H4 (cell line): ENCODE measurements at places on chromosomes 2 and 18. TPM values are rescaled to one million over a fixed set of nuclear protein-coding genes. Genes with fewer than 3 reads are reported as not detected.

Gene LRRC30
- total RNA-seq = not detected in 2 replicates

Gene UPP2
- not detected in 2 replicates for total RNA-seq

GRCh38 chr2:7667260-7667757 is 750.1 kb downstream of the RNF144A start:
- DNase-seq = no peak

DNA sequence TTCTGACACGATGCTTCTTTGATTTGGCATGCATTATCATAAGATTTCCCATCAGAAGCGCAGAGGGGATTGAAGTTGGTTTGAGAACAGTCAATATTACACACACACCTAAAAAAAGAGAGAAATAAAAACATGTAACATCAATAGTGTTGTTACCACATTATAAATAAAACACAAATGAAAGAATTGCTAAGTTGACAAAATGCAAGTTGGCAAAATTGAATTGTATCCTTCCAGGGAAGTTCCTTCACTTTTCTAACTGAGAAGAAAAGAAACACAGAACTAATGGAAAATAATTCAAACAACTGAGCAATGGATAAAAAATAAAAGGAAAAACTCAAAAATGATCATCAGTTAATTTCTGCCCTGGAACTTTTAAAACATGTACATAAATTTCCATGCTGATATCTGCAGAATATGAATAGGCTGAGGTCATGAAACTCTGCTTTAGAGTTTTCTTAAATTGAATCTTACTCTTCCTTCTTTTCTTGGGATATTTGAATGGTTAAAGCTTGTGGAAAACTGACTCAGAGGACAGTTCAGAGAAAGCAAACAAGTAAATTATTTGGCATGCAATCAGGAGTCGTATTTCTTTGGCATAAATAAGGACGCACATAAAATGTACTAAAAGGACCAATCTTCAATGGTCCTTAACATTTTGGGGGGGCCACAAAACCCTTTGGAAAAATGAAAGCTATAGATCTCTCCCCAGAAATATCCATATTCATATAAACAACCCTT is 152.4 kb upstream of the CAVIN2 start:
- DNase-seq = no peak

- no peak for DNase-seq
Observed at GRCh38 chr18:12858991-12859390, 25.0 kb downstream of the PTPN2 start.
